ENCODE measurements at places on chromosomes 4 and X. TPM values are rescaled to one million over a fixed set of nuclear protein-coding genes. Genes with fewer than 3 reads are reported as not detected.
A peak's percentile ranks its signal among the peaks of the same experiment; 100 is the strongest.

GRCh38 chr4:6494431-6495295, 22.2 kb upstream of the PPP2R2C start:
- H3K36me3 ChIP-seq = no peaks in the 10 kb centered on the region
- no peak overlapping the region for H3K4me3 ChIP-seq
- H3K4me1 ChIP-seq = no peaks in the 10 kb centered on the region

Gene MAGEE2
- not detected for total RNA-seq

Gene ZCCHC12
- not detected for total RNA-seq

Gene STBD1
- 28.4 TPM for total RNA-seq

Gene OPRPN
- total RNA-seq = not detected

Gene GAGE1
- total RNA-seq = not detected

DNA sequence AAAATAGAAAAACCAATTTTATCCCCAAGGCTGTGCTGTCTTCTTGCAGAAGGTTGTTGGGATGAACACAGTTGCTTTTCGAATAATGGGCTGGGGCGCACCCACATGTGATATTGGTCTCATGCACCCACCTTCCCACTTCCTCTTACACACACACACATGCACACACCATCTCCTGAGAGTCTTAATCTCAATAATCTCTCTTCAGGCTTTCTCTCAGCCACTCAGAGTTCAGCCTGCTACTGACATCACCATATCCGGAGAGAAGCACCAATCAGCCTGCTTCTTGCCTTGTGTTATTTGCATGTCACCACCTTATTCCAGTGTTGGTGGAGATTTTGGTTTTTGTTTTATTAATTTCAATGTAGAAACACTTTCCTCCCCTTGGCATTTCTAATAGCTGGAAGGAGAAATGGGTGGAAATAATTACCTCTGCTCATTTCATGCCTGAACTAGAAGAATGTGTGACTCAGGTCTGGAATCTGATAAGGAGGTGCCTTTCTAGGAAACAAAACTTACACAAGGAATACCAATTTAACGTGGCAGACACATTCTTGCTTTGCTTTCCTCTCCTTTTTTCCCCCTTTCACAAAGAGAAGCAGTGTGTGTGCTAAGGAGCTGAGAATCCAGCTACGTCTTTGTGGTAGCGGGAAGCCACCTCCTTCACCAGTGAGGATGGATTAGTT, 400.2 kb downstream of the MID1IP1 start:
- H3K4me3 ChIP-seq = no peak overlapping the region
- no peak overlapping the region for H3K27ac ChIP-seq
- H3K36me3 ChIP-seq = no peaks in the 10 kb centered on the region
- no peak for DNase-seq

DNA sequence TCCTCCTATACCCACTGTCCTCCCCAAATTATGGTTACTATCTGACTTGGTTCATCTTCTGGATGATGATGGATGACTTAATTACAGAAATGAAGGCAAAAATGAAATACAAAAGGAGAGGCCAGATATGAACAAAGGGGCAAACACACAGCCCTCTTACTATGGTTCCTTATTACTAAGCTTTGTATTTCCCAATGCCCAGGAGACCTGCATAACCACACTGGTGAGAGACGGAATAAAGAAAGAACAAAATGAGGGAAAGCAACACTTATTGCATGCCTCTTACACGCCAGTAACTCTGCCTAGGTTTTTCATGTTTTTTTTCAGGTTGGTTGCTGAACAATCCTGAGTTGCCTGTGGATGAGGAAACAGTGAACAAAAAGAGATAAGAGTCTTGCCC, 120.5 kb downstream of the SLC10A7 start:
- H3K36me3 ChIP-seq = no peaks in the 10 kb centered on the region
- H3K4me1 ChIP-seq = no peaks in the 10 kb centered on the region
- no peak overlapping the region for H3K4me3 ChIP-seq
- H3K27ac ChIP-seq = no peak overlapping the region
- no peak for DNase-seq
- no peaks in the 10 kb centered on the region for H3K27me3 ChIP-seq

GRCh38 chrX:145881175-145881995, 63.8 kb downstream of the SLITRK2 start:
- H3K4me3 ChIP-seq = no peak overlapping the region
- H3K4me1 ChIP-seq = no peaks in the 10 kb centered on the region
- no peak for DNase-seq
- no peak overlapping the region for H3K27ac ChIP-seq

Gene FHDC1
- total RNA-seq = 0.90 TPM

DNA sequence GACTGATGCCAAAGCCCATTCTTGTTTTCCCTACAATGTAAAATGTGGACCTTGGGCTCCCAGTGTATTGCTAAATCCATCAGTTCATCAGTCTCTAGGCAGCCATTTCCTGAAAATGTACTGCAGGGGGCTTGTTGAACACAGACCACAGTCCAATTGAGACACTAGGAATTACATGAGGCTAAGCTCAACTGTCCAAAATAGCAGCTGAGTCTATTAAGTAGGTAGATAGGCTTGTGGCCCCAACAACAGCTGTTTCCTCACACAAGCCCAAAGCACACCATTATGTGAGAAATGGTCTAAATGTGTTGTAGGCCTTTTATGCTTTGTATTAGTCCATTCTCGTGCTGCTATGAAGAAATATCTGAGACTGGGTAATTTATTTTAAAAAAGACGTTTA, 60.0 kb upstream of the PAK3 start:
- no peaks in the 10 kb centered on the region for H3K4me1 ChIP-seq
- H3K27ac ChIP-seq = no peak overlapping the region
- no peak overlapping the region for H3K4me3 ChIP-seq
- H3K27me3 ChIP-seq = no peaks in the 10 kb centered on the region

Gene TLR1
- total RNA-seq = 3.6 TPM

DNA sequence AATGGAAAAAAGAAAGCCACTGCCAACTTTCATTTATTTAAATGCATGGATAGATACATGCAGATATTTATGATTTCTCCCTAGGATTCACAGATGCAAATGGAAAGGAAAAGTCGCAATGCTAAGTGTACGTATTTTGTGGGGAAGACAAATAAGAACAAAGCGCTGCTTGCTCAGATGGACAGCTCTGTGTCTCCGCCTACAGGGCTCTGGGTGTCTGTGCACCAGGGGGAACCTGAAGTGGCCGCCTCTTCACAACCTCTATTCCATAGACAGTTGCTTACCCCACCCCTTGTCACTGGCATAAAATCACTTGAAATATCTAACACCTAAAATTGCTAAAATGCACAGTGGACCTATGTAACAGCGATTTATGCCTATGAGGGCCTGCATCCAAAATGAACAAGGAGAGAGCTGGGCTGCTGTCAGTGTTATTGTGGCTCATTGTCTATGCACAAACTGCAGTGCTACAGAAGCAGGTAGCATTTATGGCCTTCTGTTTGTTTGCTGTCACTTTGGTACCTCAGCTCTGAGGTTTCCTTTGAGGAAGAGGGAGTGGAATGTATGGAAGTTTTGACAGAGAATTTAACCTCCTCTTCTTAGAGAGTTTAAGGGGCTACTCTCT, 58.6 kb upstream of the PAGE1 start:
- H3K4me1 ChIP-seq = no peaks in the 10 kb centered on the region
- DNase-seq = no peak

- no peaks in the 10 kb centered on the region for H3K27me3 ChIP-seq
- no peak for DNase-seq
- peak overlapping the region; percentile 45 for H3K27ac ChIP-seq
- peak overlapping the region; percentile 23 for H3K4me3 ChIP-seq
- H3K36me3 ChIP-seq = no peaks in the 10 kb centered on the region
Observed at GRCh38 chr4:159266981-159267868, 164.3 kb downstream of the RAPGEF2 start.

- no peak for DNase-seq
- H3K27ac ChIP-seq = peak overlapping the region; percentile 91
- H3K4me1 ChIP-seq = no peaks in the 10 kb centered on the region
- no peaks in the 10 kb centered on the region for H3K27me3 ChIP-seq
Observed at GRCh38 chr4:185210102-185210981, 944 bp downstream of the SNX25 start.

DNA sequence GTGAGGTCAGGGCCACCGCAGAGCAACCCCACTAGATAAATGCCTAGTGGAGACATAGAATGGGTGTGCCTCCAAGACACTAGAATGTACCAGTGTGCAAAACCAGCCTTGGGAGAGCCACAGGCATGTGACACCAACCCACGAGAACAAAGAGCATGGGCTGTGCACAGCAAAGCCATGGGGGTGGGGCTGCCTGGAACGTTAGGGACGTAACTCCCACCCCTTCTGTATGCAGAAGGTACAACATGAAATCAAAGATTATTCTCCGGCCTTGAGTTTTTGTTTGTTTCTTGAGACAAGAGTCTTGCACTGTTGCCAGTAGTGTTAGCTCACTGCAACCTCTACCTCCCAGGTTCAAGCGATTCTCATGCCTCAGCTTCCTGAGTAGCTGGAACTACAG, 99.5 kb downstream of the MID1IP1 start:
- H3K36me3 ChIP-seq = no peaks in the 10 kb centered on the region
- no peak overlapping the region for H3K27ac ChIP-seq
- H3K4me3 ChIP-seq = no peak overlapping the region
- no peaks in the 10 kb centered on the region for H3K4me1 ChIP-seq

DNA sequence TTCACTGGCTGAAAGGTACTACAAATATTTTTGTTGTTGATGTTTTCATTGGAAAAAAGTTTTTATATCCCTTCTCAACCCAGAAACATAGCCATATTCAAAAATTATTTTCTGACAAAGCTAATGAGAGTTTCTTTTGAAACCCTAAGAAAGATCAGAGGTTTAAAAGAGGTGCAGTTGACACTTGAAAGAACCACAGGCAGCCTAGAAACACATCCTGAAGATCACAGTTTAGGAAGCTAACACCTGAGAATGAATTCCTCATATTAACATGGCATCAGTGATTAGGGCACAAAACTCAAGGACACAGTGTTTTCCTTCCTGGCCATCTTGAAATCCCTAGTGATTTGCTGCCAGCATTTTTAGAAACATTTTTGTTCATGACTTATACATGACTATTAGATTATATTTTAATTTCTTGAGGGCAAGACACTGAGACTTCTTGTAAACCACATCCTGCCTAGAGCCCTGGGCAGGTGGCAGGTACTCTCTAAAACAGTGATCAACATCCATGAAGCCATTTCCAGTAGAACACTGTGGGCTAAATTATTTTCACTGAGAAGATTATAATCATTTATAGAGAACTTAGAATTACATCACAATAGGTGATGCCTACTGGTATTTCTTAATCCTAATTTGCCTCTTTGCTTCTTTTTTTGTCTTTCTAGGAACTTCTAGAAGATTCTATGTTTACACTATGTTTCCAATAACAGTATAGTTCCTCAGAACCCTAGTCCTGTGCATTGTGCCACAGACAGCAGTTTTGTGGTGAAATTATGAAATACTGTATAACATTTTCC, 80.0 kb downstream of the ARSJ start:
- peaks cover 4% of the 10 kb centered on the region for H3K36me3 ChIP-seq
- DNase-seq = no peak
- no peaks in the 10 kb centered on the region for H3K27me3 ChIP-seq
- no peak overlapping the region for H3K4me3 ChIP-seq
- no peaks in the 10 kb centered on the region for H3K4me1 ChIP-seq

DNA sequence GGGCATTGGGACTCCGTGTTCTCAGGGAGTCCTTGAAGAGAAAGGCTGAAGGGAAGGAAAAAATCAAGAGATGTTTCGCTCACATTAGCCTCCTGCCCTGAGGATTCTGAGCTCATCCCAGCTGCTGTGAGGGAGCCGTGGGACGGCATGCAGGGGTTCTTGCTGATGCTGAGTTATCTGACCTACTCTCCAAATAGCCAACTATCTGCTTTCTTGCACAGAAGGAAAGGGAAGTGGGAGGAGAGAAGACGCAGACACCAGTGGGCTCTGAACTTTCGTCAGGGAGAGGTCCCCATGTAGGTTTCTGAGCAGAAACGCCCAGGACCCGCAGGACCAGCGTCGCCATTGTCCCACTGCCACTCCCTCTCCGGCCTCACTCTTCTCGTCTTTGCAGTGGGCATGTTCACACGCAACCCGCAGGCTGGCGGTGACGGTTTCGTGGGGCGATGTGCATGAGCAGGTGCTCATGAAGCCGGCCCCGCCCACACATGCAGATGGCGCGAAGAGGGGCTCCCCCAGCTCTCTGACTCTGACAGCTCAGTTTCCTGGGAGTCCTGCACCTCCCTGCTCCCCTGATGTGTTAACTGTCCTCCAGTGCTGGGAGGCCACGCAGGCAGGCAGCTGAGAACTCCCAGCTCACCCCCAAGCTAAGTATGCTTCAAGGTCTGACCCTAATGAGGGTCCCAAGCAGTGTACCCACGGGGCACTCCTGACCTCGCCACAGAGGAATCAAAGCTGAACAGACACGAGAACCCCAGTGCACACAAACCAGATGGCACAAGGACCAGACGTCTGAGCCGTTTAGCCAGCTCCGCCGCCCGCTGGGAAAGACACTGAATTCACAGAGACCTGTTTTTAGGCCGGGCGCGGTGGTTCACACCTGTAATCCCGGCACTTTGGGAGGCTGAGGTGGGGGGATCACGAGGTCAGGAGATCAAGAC, 13.6 kb upstream of the ABLIM2 start:
- no peaks in the 10 kb centered on the region for H3K27me3 ChIP-seq
- no peak overlapping the region for H3K4me3 ChIP-seq
- no peak overlapping the region for H3K27ac ChIP-seq
- H3K36me3 ChIP-seq = no peaks in the 10 kb centered on the region
- no peak for DNase-seq

Gene C4orf17
- total RNA-seq = not detected

DNA sequence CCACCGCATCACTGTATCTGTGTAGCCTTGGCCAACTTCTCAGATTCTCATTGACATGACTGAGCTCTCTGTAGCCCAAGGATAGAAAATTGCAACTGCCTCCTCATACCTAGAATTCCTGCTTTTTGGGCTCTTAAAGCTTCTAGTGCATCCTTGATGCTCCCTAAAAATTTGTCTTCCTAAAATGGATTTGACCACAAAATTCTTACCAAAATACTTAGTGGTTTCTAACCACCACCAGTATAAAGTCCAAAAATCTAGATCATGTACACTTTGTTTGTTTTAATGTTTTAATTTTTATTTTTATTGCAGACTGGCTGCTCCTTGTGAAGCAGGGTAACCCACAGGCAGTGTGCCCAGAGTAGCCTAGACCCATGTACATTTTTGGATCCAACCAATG, 75.5 kb downstream of the TBC1D9 start:
- H3K27me3 ChIP-seq = no peaks in the 10 kb centered on the region
- no peaks in the 10 kb centered on the region for H3K4me1 ChIP-seq
- peaks cover 22% of the 10 kb centered on the region for H3K36me3 ChIP-seq
- DNase-seq = no peak
- H3K4me3 ChIP-seq = no peak overlapping the region

DNA sequence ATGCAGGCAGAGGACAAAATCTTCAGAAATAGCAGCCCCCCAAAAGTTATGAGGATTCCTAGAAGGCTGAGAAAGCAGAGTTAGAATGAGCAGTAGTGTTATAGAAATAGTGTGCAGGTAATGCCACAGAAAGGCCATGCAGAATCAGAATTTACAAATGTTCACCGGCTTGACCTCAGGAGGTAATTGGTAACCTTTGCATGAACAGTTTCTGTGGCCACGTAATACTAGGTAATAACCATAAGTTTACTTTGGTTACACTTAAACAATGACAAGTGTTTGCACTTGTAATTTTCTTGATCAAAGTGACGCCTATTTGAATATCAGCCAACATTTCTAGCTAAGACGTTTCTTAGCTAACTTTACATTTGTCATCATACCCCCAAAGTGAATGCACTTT, 393.6 kb downstream of the GPAT3 start:
- no peaks in the 10 kb centered on the region for H3K4me1 ChIP-seq
- H3K4me3 ChIP-seq = no peak overlapping the region
- no peak for DNase-seq
- H3K27ac ChIP-seq = no peak overlapping the region

- no peaks in the 10 kb centered on the region for H3K27me3 ChIP-seq
- no peak overlapping the region for H3K4me3 ChIP-seq
- H3K36me3 ChIP-seq = no peaks in the 10 kb centered on the region
- no peak overlapping the region for H3K27ac ChIP-seq
- no peaks in the 10 kb centered on the region for H3K4me1 ChIP-seq
Observed at GRCh38 chr4:3681191-3681590, 85.0 kb upstream of the ADRA2C start.

Gene BEX4
- total RNA-seq = 72.2 TPM
